ENCODE measurements at places on chromosomes 13 and 19.

- DNase-seq = no peak
Observed at GRCh38 chr13:39102981-39103490, 64.8 kb downstream of the NHLRC3 start.

GRCh38 chr13:97483465-97483864 lies 49.5 kb downstream of the RAP2A start:
- no peak for DNase-seq

GRCh38 chr13:42722883-42723539 lies 58.4 kb upstream of the FAM216B start:
- no peak for DNase-seq

DNA sequence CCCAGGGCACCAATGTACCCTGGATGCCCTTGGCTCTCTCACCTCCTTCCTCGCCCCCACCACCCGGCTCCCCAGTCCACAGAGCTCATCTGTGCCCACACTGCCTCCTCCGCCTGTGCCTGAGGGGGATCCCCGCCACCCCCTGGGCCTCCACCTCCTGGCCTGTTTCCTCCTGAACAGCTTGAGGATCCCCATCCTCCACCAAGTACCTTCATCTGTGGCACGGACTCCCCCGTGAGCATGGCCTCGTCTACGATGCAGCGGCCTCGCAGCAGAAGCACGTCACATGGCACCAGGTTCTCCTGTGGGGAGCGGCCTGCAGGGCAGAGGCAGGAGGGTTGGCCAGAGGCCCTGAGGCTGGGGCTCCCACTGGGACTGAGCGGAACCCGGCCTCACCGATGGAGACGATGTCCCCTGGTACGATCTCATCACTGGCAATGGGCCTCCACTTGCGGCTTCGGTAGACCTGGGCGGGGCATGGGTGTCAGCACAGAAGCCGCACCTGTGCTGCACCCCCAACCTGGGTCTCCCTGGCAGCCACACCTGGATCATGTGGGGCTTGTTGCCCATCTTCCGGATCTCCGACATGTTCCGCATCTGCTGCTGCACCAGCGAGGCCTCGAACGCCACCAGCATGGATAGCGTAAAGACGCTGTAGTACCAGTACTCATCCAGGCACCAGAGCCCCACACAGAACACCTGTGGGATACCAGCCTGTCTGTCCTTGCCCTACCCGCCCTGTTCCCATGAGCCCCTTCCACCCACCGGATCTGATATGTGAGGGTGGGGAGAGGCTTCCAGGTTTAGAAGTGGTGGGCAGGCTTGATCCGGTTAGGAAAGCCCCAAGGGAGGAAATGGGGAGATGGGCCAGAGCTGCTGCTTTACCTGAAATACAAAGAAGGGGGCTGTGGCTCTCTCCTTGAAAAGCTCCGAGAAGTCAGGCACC lies 6.8 kb downstream of the ATP13A1 start:
- DNase-seq = no peak

- DNase-seq = no peak
Observed at GRCh38 chr13:94192431-94192975, 287.0 kb downstream of the DCT start.

- DNase-seq = peak; percentile 87
Observed at GRCh38 chr19:18029617-18030338, 21.8 kb downstream of the ARRDC2 start.

- no peak for DNase-seq
Observed at GRCh38 chr19:37980419-37981170, 73.6 kb downstream of the SIPA1L3 start.

- DNase-seq = no peak
Observed at GRCh38 chr13:99378985-99379733, 72.0 kb upstream of the GPR183 start.

DNA sequence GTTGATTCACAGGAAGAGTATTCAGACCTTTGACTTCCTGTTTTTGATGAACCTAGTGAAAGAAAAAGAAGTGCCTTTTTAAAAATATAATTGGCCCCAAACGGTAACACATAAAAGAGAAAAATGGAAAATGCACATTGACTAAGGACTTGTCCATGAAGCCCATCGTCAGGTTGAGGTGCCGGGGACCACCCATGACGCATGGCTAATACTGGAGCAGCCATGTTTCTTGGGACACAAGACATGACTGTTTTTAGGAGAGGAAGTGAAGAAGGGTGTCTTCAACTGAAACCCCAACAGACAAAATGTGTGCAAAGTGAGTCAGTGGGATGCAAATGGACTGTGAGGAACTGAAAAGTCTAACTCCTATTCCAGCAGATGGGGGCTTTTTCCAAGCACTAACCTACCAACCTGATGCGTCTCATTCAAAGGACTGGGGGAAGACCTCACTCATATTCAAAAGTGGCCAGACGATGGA lies 459.4 kb downstream of the FOXO1 start:
- no peak for DNase-seq

GRCh38 chr13:91319996-91320395 lies 27.5 kb upstream of the MIR17HG start:
- no peak for DNase-seq

GRCh38 chr13:49681842-49682435 lies 9.3 kb downstream of the EBPL start:
- no peak for DNase-seq

DNA sequence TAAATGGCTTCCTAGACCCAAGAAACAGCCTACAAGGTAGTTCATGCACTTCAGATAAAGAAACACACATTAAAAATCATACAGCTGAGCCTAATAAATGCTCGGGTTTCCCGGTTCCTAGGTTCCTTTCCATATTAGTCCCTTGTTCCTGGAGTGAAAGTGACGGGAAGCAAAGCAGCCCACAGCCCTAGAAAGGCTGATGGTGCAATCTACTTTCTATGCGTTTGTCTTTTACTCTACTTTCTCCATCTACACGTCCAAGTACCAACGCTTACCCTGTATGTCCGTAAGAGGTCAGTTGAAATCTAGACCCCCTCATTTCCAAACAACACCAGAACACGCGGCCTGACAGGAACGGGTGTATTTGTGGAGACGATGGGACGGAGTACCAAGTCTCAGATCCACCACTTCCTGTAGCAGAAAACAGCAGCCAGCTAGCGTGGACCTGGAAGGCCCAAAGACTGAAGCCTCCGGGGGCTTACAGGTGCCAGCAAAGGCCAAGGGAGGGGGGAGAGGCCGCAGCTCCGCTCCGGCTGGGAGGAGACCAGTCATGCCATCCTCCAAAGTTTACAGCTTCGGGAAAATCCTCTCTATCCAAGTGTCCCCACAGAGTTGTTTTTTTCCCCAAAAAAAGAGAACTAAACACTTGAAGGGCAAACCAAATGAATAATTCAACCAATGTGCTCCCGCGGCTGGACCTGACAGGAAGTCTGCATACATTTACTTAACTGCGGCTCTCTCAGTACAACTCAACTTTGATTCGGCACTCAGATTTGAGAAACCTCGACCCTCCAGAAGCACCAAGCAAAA lies 34.1 kb downstream of the STK24 start:
- DNase-seq = no peak

DNA sequence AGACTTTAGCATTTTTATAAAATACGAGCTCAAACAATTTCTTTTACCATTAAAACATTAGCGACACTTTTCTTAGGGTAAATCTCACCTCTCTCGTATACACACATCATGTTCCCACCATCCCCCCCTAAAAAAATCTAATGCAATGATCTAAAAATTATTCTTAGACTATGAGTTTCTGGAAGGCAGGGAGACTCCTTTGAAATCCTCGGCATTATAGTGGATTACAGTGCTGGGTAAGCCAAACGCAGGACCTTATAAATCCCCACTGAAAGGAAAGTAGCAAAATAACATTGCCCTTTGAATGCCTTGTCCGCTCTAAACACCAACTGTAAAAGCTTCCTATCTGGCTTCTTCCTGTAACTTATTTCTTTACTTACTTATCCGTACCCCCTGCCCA lies 35.0 kb downstream of the NUFIP1 start:
- DNase-seq = no peak

DNA sequence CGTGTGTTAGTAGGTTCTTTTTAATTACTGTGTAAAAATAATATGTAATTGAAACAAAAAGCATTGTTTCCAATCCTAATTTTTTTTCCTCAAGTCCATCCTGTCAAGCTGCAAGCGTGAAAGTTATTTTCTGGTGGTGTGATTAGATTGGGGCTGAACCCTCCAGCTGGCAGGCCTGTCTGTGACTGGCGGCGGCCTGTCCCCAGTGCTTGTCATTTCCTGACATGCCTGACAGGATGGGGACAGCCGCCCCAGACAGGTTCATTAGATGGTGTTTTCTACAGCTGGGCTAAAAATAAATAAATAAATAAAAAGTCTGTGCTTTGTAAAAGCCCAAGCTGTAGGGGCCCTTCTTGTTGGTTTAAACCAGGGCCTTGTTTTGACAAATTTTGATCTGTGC lies 53.7 kb upstream of the MAB21L1 start:
- no peak for DNase-seq

- no peak for DNase-seq
Observed at GRCh38 chr13:24247016-24247415, 62.4 kb upstream of the C1QTNF9 start.

GRCh38 chr13:44796597-44797490 lies 192.4 kb downstream of the NUFIP1 start:
- DNase-seq = no peak

DNA sequence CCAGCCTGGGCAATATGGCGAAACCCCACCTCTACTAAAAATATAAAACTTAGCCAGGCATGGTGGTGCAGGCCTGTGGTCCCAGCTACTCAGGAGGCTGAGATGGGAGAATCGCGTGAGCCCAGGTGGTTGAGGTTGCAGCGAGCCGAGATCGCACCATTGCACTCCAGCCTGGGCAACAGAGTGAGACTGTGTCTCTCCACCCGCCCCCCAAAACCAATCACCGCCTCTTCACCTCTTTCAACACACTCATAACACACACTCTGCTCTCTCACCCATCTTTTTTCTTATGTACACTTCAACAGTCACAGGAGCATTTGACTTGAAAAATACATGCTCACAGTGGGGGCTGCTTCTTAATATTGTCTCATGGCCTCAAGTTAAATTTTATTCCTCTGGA lies 76.8 kb downstream of the ESD start:
- no peak for DNase-seq

GRCh38 chr13:96500953-96501352 lies 411.0 kb downstream of the HS6ST3 start:
- DNase-seq = no peak

GRCh38 chr19:10729411-10729810 lies 11.5 kb downstream of the DNM2 start:
- DNase-seq = no peak

GRCh38 chr13:96629331-96629730 lies 364.9 kb downstream of the OXGR1 start:
- no peak for DNase-seq

DNA sequence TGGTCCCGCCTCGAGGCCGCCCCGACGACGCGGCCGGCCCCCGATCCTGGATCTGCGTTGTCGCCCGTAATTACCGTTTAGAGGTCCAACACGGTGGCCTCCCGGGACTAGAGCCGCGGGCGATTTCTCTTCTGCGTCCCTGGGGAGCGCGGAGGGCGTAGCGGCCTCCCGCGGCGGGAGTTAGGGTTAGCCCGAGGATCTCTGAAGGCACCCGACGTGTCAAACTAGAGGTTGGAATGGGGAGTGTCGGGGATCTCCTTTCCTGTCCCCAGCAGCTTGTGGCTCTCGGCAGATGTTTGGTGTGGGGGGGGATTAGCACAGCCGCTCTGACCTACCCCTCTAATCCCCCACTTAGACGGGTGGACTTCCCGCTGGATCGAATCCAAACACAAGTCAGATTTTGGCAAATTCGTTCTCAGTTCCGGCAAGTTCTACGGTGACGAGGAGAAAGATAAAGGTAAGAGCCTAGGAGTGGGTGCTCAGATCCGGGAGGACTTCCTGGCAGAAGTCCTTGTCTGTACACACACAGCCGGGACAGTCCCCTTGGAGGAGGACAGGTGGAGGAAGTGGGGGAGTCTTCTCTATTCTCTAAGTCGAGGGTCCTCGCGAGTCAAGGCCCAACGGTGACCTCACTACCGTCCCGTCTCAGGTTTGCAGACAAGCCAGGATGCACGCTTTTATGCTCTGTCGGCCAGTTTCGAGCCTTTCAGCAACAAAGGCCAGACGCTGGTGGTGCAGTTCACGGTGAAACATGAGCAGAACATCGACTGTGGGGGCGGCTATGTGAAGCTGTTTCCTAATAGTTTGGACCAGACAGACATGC lies 581 bp downstream of the CALR start:
- no peak for DNase-seq

DNA sequence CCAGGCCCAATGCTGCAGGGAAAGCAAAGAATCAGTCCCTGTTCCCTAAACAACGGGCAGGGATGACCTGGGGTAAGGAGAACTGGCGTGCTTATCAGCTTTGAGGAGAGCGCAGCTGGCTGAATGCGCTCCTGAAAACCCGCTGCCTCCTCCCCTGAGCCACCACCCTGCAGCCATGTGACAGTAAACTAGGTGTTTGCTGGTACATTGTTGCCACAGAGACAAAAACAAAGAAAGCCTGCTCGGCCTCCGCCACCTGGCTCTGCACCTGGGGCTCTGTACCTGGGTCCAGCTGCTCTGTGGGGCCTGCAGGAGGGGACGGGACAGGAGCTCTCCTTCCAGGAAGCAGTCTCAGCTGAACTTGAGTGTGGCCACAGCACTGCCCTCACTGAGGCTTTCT lies 21.8 kb downstream of the MCF2L start:
- DNase-seq = peak; percentile 91

- no peak for DNase-seq
Observed at GRCh38 chr13:48401480-48401879, 11.4 kb downstream of the LPAR6 start.

GRCh38 chr19:32498648-32499200 lies 82.3 kb upstream of the PDCD5 start:
- no peak for DNase-seq

DNA sequence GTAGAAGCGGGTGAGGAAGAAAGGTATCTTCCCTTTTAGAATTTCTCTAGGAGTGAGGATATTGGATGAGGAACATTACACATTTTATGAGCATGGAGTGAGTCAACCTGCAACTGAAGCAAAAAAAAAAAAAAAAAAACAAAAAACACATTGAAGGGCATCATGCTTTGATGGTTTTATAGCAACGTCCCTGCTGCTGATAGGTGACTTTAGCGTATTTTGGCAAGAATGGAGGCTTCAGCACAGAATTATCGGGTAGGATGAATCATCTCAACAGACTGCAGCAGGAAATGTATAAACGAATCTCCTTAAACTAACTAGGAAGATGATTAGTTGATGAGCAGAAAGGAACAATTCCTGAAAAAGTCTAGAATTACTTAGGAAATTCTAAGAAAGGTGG lies 1359.6 kb upstream of the ATXN8OS start:
- no peak for DNase-seq

GRCh38 chr13:79406597-79406908 lies 498 bp upstream of the RBM26 start:
- DNase-seq = no peak

DNA sequence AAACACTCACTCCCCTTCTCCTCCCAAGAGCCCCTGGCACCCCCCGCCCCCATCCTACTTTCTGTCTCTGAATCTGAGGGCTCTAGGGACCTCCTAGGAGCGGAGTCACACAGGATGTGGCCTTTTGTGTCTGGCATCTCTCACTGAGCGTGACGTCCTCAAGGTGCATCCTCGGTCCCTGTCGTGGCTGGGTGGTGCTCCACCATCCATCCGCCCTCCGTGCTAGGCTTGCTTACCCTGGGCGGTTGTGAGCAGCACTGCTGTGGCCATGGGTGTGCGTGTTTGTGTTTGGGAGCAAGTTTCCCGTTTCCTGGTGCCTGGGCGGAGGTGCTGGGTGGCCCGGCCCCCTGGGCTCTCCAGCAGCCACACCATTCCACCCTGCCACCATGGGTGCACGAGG lies 12.2 kb downstream of the PLEKHJ1 start:
- DNase-seq = no peak

Data from NCI-H2171 (cell line).